ENCODE measurements at places on chromosomes 2 and 18.

DNA sequence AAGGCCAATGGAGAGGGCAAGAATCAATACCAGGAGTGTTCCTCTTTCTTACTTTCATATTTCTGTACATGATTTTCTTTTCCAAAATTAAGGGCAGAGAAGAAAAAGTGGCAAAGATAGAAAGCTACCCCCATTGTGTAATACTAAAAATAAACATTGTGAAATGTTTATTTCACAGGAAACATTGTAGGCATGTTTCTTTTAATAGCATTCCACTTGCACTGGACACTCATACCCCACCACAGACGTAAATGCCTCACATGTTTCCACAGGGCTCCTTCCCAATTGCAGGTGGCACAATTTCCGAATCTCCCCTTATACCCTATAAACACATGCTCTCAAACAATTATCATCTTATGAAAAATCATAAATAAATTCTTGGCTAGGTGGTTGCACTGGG is 645.1 kb upstream of the SETBP1 start:
- DNase-seq, result no peak

DNA sequence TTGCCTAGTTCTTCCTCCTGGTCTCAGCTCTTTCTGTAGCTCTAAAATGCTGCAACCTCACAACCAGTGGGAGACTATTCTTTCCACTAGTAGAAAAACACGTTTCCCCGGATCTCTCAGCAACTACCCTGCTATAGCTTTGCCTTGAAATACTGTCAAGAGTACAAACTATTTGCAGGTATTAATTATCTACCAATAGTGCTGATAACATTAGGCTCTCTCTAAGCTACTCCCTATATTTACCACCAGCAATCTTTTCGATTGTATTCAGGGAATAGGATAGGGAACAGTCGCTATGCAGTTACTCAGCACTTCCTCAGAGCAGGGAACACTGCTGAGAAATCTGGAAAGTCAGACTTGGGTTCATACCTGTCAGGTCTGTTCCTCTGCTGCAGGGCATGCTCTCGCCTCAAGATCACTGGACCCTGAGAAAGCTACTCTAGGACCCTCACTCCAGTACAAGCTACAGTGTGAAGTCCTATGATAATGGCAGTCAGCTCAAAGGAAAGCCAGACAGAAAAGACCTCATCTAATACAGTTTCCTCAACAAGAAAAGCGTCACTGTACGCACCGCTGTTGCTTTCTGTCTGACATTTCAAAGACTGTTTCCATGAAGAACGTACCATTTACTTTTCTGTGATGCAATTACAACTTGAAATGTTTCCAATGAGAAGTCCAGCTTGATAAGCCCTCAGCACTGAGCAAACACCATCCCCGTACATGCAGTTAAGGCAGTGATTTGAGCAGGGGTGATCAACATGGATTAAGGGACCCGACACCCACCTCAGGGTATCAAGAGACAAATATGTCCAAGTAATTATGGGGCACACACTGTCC is 22.7 kb downstream of the GDF7 start:
- DNase-seq, result no peak

GRCh38 chr2:85318222-85319074 is 9.3 kb downstream of the TGOLN2 start:
- no peak for DNase-seq

DNA sequence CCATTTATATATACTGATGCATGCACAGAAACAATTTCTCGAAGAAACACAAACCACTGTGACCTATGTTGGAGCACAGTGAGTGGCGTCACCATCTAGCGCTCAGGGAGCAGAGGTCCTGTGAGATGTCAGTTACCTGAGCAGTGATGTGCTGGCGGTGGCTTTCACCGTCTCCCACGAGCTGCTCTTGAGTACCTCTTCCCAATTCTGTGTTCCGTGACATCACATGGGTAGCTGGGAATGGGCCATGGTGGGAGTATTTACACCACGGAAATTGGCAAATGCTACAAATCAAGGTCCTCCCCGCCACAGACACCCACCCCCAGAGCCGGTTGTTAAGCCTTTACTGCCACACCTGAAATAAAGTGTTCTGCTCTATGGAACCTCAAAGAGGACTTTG is 24.4 kb downstream of the GBX2 start:
- DNase-seq, result no peak

GRCh38 chr2:36780231-36780839 is 83.8 kb downstream of the VIT start:
- no peak for DNase-seq

GRCh38 chr2:237355701-237356100 is 58.3 kb downstream of the COL6A3 start:
- DNase-seq, result no peak

GRCh38 chr2:118040891-118041290 is 27.0 kb upstream of the CCDC93 start:
- no peak for DNase-seq

GRCh38 chr2:70400539-70400938 is 98.7 kb upstream of the FAM136A start:
- no peak for DNase-seq

- DNase-seq, result no peak
Observed at GRCh38 chr18:31321719-31322118, 3.8 kb downstream of the DSG1 start.

GRCh38 chr2:117618607-117619006 is 195.9 kb upstream of the DDX18 start:
- DNase-seq, result no peak

DNA sequence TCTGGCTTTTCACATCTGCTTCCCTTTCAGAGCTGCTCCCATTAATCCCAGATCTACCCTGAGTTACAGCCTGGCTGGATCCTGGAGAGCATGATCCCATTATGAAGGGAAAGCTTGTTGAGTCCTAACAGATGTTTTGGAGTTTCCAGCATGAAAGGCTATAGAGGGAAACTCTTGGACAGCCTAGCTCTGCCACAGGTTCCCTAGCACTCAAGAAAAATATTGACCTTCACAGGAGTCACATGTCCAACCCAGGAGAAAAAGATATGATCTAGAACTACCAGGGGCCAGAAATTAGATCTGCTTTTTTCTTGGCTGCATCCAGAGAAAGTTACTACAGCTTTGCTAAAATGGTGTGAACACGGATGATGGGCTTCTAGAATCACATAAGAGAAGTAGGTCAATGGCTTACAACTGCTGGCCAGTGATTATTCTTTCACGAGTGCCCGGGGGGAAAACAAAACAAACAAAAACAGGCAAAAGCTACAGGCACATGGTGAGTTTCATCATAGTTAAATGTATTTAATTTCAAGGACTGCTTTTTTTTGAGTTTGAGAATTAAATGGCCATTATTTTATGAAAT is 15.9 kb downstream of the CCDC93 start:
- DNase-seq, result no peak

DNA sequence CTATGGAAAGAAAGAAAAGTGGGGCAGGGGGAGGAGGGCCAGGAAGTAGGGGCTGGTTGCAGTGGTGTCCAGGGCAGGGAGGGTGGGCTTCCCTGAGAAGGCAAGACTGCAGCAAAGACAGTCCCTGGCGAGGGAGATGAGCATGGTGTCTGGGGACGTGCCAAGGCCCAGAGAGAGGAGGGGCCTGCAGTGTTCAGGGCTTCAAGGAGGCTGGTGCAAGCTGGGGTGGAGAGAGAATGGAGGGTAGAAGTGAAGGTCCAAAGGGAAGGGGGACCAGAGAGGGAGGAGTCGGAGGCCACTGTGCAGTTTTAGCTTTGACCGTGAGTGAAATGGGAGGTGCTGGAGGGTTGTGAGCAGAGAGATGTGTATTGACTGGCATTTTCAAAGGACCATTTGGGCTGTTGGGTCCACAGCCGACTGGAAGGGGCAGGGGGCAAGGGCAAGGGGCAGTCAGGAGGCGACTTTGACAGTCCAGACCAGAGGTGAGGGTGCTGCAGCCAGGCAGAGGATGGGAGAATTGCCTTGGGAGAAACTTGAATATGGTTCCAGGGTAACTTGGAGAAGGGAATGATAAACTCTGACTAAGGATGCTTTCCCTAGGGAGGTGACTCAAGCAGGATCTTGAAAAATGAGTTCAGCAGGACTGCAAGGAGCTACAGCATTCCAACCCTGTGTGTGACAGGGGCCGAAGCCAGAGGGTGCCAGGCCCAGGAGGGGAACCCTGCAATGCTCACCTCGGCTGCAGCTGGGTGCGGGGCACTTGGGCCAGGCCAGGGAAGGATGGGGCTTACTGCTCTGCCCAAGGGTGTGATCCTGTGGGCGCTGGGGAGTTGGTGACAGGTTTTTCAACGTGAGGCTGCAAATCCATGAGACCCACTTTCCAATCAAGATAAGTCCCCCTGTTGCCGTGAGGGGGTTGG is 177.1 kb upstream of the HAAO start:
- no peak for DNase-seq

DNA sequence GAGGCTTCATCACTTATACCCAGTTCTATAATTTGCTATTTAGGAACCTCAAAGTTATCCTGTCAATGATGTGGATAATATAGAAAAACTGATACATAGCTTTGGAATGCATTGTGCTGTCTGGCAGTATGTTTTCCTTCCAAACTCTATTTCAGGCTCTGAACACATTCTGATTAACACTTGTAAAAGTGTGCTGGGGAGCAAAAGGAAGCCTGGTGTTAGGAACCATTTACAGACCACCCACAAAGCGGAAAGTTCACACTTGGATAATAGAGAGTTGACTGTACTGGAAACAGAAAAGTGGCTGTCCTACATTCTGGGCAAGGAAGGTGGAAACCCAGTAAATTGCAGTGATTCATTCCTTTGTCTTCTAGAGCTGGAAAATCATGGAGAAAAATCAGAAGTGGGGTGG is 114.5 kb upstream of the ZFP36L2 start:
- no peak for DNase-seq

DNA sequence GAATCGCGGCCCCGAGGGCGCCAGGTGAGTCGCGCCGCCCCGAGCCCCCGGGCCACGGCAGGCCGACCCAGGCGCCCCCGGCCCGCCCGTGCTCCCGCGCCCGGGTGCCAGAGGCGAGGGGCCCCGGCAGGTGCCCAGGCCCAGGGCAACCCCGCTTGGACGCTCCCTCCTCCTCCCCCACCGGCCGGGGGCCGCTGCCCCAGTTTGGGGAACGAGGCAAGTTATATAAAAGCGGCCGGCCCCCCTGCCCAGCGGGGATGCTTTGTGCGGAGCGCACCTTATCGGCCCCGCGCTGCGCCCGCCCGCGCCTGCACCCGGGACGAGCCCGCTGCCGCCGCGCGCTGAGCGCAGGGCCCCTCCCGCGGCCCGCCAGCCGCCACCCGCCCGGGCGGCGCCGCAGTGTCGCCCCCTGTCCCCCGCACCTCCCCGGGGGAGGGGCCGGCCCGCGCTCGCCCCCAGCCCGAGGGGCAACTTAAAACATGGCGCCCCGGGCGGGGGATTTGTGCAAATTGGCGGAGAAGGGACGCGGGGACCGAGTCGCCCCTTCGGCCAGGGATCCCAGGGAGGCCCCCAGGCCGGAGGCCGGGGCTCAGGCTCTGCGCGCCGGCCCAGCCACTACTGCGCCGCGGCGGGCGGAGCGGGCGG is 639 bp downstream of the EPB41L3 start:
- DNase-seq, result no peak

- DNase-seq, result no peak
Observed at GRCh38 chr2:191957996-191958860, 111.3 kb upstream of the CAVIN2 start.

- no peak for DNase-seq
Observed at GRCh38 chr2:98484121-98484557, 39.5 kb downstream of the INPP4A start.

DNA sequence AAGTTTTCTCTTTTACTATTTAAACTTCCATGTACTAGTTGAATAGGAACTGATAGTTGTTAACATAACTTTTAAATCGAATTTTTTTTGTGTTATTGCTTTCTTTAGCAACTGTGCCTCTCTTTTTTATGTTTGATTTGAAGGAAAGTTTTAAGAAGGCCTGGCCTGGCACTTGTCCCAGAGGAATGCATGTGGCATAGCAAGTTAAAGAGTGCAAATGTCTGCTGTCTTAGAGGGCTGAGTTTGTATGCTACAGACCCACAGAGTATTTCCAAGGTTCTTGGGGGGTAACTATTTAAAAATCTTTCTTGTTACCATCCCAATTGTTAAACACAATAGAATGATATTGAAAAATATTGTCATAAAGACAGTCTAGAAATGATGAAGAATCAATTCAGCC is 47.0 kb downstream of the MTCL1 start:
- no peak for DNase-seq

DNA sequence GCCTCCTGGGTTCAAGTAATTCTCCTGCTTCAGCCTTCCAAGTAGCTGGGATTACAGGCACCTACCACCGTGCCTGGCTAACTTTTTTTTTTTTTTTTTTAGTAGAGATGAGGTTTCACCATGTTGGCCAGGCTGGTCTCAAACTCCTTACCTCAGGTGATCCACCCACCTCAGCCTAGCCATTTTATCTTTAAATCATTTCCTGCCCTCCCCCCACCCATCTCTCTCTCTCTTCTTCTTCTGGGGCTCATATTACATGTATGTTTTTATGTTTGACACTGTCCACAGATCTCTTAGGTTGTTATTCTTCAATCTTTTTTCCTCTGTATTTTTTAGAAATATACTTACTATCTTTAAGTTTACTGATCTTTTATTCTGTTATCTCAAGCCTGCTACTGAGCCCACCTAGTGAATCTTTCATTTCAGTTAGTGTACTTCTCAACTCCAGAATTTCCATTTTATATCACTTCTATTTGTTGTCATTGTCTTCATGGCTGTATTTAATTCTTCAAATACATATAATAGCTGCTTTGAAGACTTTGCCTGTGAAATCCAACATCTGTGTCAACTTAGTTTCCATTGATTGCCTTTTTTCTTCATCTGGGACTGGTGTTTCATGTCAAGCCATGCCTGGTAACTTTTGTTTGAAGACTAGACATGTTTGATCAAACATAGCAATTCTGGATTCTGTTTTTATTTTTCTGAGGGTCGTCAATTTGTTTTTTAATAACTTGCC is 16.2 kb downstream of the PLB1 start:
- DNase-seq, result no peak

GRCh38 chr2:8606649-8607550 is 75.0 kb upstream of the ID2 start:
- DNase-seq, result no peak

- no peak for DNase-seq
Observed at GRCh38 chr2:66364495-66365333, 70.2 kb upstream of the MEIS1 start.

DNA sequence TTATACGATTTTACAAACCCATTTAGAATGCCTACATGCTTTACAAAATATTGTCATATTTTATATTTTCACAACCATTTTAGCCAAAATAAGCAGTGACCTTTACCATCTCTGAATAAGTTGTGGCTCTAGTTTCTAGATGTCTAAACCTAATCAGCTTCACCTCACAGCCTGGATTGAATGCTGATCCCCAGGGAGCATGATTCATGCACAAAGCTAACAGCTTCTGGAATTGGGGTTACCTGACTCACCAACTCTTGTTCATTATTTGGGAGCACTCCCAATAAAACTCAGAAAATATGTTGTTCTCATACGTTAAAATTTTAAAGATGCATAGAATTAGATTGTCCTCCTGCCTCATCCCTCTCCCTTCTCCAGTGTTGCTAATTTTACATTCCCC is 611.7 kb upstream of the NETO1 start:
- DNase-seq, result no peak
